ENCODE measurements at places on chromosomes 7 and 10. TPM values are rescaled to one million over a fixed set of nuclear protein-coding genes. Genes with fewer than 3 reads are reported as not detected.

- H3K4me3 ChIP-seq, result no peak overlapping the region
- H3K27ac ChIP-seq, result no peak overlapping the region
- H3K4me1 ChIP-seq, result no peaks in the 10 kb centered on the region
- H3K27me3 ChIP-seq, result no peaks in the 10 kb centered on the region
- DNase-seq, result no peak
These were observed 379.9 kb downstream of the SH2D4B start for GRCh38 chr10:80917636-80918035.

DNA sequence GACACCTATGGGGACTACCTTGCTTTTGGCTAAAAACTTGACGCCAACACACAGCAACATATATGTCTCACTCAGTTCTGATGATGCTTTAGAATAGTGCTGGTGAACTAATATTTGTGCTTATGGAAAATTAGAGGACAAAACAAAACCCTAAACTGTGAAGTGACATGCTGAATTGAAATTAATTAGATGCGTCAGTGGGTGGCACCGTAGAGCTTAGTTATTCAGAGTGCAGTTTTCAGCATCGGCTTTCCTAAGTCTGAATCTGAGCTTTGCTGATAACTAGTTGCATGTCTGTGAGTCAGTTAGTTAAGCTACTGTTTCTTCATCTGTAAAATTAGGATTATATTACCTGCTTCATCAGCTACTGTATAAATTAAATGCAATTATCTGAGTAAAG is 245.0 kb upstream of the SORCS1 start:
- H3K27me3 ChIP-seq, result no peaks in the 10 kb centered on the region
- H3K4me3 ChIP-seq, result no peak overlapping the region
- DNase-seq, result no peak
- no peak overlapping the region for H3K27ac ChIP-seq
- H3K4me1 ChIP-seq, result no peaks in the 10 kb centered on the region

GRCh38 chr10:3452683-3453361 is 280.2 kb upstream of the PITRM1 start:
- peak overlapping the region; percentile 24 for H3K27ac ChIP-seq
- no peaks in the 10 kb centered on the region for H3K27me3 ChIP-seq
- no peak for DNase-seq
- H3K4me3 ChIP-seq, result peak overlapping the region; percentile 67
- peaks cover 22% of the 10 kb centered on the region for H3K4me1 ChIP-seq

Gene CYP3A4
- not detected for polyA plus RNA-seq

- H3K27me3 ChIP-seq, result peaks cover 71% of the 10 kb centered on the region
- peak overlapping the region; percentile 74 for H3K4me3 ChIP-seq
- peaks cover 16% of the 10 kb centered on the region for H3K4me1 ChIP-seq
- no peak overlapping the region for H3K27ac ChIP-seq
- H3K36me3 ChIP-seq, result no peaks in the 10 kb centered on the region
These were observed 1.1 kb upstream of the KLF14 start for GRCh38 chr7:130734815-130735716.

Gene FAM131B
- not detected for polyA plus RNA-seq

DNA sequence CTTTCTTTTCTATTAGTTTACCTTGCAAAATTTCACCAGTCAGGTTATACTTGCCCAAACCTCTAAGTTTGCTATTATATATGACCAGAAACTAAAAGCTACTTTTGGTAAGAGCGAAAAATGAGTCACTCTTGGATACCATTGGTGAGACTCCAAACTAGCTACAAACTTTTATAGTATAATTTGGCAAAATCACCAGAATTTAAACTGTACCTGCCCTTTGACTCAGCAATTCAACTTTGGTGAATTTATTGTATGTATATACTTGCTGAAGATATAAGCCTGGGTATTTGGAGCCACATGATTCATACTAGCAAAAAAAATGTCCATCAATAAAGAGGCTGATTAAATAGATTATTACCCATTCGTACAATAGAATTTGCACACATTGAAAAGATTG is 178.7 kb upstream of the STEAP1 start:
- no peaks in the 10 kb centered on the region for H3K36me3 ChIP-seq
- H3K4me3 ChIP-seq, result no peak overlapping the region
- no peaks in the 10 kb centered on the region for H3K4me1 ChIP-seq
- no peak for DNase-seq

- no peaks in the 10 kb centered on the region for H3K36me3 ChIP-seq
- H3K27ac ChIP-seq, result no peak overlapping the region
- peaks cover 11% of the 10 kb centered on the region for H3K4me1 ChIP-seq
- no peak for DNase-seq
- H3K27me3 ChIP-seq, result no peaks in the 10 kb centered on the region
These were observed 281.9 kb downstream of the CAMK1D start for GRCh38 chr10:12631216-12631615.

Gene GBX1
- polyA plus RNA-seq, result not detected

GRCh38 chr7:14478834-14479510 is 423.6 kb downstream of the DGKB start:
- no peaks in the 10 kb centered on the region for H3K27me3 ChIP-seq
- no peak overlapping the region for H3K4me3 ChIP-seq
- no peak overlapping the region for H3K27ac ChIP-seq
- no peaks in the 10 kb centered on the region for H3K4me1 ChIP-seq
- H3K36me3 ChIP-seq, result no peaks in the 10 kb centered on the region

DNA sequence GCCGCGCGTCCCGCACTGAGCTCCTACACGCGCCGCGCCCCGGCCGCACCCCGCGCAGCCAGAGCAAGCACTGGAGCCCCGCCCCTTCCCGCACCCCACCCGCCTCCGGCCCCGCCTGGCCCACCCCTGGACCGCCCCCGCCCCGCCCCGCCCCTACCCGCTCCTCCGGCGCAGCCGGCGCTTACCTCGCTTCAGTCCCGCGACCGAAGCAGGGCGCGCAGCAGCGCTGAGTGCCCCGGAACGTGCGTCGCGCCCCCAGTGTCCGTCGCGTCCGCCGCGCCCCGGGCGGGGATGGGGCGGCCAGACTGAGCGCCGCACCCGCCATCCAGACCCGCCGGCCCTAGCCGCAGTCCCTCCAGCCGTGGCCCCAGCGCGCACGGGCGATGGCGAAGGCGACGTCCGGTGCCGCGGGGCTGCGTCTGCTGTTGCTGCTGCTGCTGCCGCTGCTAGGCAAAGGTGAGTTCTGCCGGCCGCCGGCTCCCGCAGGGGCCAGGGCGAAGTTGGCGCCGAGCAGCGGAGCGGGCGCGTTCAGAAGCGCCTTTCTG is at the start of gene RET:
Gene RET, plus strand, starts transcription at position 194 of the 545 bp plus-strand sequence. Its CDS starts 190 bp downstream, at position 384.
- no peak within 1 kb of the TSS for H3K4me3 ChIP-seq
- no peaks in the 10 kb centered on the region for H3K36me3 ChIP-seq

DNA sequence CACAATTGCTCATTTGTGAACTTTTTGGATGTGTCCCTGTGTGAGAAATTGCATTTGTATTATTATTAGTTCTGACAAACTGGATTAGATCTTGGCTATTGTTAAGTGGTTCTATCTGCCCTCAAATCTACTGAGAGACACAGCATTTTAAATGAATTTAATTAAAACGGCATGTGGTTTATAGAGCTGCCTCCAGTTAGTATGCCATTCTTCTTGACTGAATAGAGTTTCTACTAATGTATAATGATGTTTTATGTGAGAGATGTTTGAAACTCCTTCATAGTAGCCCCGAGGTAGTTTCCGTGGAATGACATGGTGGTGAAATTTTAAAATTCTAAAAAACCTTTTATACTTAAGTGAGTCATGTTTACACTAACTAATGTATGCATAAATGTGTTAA is 110.9 kb downstream of the DYNC1I1 start:
- H3K4me3 ChIP-seq, result no peak overlapping the region
- H3K36me3 ChIP-seq, result no peaks in the 10 kb centered on the region
- H3K27me3 ChIP-seq, result no peaks in the 10 kb centered on the region
- H3K4me1 ChIP-seq, result no peaks in the 10 kb centered on the region
- DNase-seq, result no peak

- no peak for DNase-seq
- H3K4me3 ChIP-seq, result no peak overlapping the region
- no peaks in the 10 kb centered on the region for H3K4me1 ChIP-seq
- H3K36me3 ChIP-seq, result no peaks in the 10 kb centered on the region
These were observed 382.7 kb downstream of the RPS24 start for GRCh38 chr10:78416031-78417011.

DNA sequence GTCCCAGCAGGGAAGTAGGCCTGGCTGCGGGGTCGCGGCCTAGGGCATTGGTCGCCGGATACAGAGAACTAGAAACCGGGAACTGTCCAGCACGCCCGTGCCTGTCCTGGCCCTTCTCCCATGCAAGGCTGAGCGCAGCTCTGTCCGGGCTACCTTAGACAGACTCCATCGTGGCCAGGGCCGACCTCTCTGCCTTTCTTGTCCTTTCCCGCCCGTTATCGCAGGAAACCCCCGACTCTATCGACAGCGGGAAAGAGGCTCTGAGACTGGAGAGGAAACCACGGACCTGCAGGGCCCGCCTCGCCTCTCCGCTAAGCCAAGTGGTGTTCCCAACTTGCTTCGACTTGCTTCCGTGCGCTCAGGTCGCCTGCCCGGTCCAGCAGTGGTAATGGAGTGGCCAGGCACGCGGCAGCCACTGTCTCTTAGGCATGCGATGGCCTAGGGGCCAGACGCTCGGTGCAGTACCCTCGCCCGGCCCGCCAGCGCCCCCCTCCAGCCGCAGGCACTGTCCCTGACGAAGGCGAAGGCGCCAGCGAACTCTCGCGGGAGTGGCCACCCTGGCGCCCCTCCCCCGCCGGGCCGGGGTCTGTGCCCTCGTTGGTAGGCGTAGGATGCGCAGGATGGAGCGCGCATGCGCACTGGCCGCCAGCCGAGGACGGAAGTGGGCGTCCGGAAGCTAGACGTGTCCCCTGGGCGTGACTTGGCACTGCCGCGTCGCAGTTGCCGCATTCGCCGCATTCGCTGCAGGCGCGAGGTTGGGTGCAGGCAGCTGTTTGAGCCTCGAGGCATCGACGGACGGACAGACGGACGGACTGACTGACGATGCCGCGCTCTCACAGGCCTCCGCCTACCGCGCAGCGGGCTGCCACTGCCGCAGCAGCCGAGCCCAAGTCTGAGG is 54.4 kb downstream of the MCMBP start:
- H3K36me3 ChIP-seq, result peaks cover 29% of the 10 kb centered on the region
- H3K4me3 ChIP-seq, result no peak overlapping the region
- no peaks in the 10 kb centered on the region for H3K27me3 ChIP-seq
- H3K27ac ChIP-seq, result no peak overlapping the region
- no peaks in the 10 kb centered on the region for H3K4me1 ChIP-seq
